ENCODE measurements at places on chromosomes 12 and 14.

DNA sequence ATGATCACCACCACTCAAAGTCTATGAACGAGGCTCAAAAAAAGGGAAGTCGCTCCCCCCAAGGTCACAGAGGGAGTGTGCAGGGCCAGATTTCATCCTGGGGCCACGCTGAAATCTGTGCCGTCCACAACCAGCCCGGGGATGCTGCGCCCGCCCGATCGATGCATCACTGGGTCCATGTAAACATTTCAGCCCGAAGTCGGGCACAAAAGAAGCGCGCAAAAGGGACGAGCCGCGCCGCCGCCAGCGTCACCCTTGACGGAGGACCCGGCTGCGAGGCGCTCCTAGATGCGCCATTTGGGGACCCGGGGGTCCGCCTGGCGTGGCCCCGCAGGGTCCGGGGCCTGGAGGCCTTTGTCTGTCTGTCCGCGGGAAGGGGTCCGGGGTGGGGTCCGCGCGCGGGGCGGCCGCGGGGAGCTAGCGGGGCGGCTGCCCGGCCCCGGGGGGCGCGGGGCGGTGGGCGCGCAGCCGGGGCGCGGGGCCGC is 503 bp downstream of the FBXO21 start:
- DNase-seq: no peak

GRCh38 chr12:75579552-75579951 is 68.1 kb upstream of the KRR1 start:
- no peak for DNase-seq

GRCh38 chr14:64954491-64955240 is 12.1 kb upstream of the GPX2 start:
- DNase-seq: no peak

DNA sequence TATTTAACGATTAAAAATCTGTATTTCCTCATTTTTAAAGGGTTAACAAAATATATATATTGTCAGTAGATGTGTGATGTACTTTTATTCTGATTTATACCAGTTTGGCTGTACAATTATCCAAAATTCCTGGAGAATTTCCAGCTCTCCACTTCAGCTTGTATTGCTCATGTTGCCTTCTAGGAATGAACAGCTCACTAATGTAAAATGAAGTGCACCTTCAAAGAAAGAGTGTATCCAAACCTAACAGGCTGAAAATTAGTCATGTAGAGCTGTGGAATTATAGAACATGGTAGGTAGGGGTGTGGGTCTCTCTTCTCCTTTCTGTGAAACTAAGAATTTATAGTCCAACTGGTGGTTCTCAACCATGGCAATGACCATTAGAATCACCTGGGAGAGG is 362.0 kb downstream of the ETNK1 start:
- no peak for DNase-seq

DNA sequence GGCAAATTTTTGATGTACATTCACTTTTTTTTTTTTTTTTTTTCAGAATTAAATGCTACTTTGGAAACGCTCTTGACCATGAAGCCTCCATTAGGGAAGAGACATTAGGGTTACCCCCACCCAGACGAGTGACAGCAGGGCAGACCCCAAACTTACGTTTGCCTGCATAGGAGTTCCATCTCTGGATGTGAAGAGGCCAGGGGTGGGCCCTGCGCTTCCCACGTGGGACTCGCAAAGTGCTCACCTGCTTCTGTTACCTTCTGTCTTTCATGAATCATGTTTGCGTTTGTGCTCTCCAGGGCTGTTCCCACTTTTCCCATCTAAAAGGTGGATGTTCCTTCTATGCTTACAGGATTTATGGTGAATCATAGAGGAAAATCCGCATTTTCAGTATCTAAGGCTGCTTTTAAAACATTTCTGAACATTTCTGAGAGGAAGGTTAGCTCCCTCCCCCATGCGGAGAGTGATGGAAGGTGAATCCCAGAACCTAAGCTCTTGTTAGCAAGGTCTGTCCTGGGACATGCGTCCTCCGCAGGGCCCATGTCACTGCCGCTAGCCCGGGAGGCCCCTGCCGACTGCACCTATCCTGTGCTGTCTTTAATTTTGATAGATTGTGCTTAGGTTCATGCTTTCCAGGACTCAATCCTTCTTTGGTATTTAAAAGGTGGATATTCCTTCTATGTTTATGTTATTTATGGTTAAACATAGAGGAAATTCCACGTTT is 135.7 kb upstream of the RTL1 start:
- no peak for DNase-seq

- DNase-seq: no peak
Measured at GRCh38 chr14:104826861-104827176, 25.9 kb downstream of the ZBTB42 start.

DNA sequence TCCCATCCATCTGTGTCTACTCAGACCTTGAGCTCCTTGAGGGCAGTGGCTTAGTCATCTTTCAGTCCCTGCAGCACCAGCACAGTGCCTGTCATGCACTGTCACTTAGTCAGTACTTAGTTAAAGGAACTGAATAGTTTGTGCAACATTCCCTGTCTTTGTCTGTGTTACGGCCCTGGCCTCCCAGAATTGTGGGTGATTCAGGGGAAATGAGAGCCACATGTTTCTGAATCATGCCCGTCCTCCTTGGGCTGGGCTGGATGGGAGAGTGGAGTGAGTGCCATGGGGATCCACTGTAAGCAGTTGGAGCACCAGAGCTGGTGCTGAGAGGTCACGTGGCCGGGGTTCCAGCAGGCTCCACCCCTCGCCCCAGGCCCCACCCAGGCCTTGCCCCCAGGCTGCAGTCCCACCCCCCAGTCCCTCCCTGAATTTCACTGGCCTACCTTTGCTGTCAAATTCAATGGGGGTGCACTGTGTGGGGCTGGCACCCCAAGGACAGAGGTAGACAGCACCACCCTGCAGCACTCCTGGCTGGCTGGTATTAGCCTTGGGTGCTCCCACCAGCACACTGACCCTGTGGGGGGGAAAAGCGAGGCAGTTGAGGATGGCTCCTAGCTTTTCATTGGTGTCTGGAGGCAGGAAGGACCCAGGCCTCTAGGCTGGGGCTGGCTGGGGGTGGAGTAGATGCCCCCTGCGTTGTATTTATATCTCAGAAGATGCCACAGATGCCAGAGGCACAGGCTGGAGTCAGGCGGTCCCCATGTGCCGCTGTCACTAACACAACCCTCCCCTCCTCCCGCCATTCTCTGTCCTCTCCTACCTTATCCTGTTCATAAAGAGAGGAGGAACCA is 7.5 kb downstream of the ITGA5 start:
- no peak for DNase-seq

DNA sequence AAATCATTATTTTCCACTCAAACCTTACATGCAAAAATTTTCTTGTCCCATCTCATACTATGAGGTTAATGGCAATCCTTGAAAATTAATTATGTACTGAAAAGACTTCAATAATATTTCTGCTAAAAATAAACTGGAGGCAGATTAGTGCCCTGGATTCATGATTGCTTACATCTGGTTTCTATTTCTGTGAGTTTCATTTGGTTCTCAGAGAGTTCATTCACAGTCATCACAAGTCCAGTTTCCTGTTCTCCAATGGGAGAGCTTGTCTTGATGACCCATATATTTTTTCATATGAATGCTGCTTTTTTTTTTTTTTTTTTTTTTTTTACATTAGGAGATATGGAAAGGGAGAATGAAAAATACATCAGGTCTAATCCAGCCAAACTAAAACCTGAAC is 6.6 kb upstream of the PTHLH start:
- DNase-seq: no peak

- no peak for DNase-seq
Measured at GRCh38 chr14:64200170-64200569, 94.0 kb downstream of the ESR2 start.

DNA sequence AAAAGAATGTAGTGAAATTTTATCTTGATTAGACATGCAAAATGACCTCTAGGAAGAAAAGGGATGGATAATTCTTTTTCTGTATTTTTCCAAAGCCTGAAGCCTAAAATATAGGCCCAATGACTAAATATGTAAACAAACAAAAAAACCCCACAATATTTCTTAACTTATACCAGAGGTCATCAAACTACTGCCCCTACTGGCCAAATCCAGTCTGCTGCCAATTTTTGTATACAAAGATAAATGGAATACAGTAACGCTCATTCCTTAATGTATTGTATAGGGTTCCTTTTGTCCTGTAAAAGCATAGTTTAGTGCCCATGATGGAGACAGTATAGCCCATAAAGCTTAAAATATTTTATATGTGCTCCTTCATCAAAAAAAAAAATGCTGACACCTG is 145.7 kb upstream of the ALG10 start:
- DNase-seq: no peak

- no peak for DNase-seq
Measured at GRCh38 chr12:25557830-25558436, 4.8 kb upstream of the LMNTD1 start.

DNA sequence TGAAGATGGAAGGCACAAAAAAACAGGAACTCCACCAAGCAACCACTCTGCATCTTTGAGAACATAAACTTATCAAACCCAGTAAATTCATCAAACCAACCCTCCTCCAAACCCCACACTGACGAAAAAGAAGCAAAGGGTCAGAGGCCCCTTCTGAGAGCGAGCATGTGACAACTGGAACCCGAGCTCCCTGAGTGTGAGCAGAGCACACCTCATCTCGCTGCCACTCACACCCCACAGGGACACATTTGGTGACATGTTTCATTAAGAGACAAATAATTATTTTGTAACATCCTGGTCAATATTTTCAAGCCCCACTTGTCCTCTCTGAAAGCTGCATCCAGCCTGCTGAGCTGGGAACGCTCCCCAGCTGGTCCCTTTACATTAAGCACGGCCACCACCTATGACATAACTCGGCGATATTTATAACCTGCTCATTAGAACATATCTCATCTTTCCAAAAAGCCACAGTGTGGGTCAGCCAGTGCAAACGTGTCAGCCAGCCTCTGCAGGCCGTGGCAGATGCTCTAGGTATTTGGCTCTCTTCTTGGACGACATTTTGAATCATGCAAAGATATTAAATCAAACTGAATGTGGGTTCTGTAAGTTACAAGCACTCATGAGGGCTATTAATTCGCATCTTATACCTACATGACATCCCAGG is 120.1 kb downstream of the TTC7B start:
- no peak for DNase-seq

DNA sequence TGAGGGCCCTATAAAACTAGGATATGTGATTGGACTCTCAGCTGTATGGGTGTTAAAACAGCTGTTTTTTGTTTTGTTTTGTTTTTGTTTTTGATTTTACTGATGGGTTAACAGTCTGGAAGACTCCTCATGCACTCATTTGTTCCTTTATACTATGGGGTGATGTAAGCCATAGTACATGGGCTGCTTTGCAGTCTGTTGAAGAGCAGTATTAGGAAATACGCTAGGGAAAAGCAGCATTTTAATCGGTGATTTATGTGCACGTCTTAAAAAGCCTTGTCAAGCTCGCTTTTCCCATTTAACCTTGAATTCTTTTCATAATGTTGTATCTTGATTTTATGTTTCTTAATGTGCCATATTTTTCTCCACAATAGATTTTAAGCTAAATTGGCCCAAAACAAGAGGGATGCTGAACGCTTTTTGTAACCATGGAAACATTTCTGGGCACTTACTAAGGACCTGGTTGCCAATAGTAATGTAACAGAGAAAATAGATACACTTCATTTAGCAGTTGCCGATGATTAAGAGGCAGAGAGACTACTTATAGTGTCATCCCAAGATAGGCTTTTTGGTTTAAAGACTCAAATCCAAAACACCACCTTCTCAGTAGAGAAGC is 244.0 kb downstream of the SNAPC1 start:
- DNase-seq: no peak

- DNase-seq: no peak
Measured at GRCh38 chr14:61260939-61261776, 20.0 kb downstream of the TMEM30B start.

- no peak for DNase-seq
Measured at GRCh38 chr12:67042697-67043131, 226.4 kb upstream of the CAND1 start.

- DNase-seq: no peak
Measured at GRCh38 chr12:27351476-27351875, 18.8 kb downstream of the BMAL2 start.

DNA sequence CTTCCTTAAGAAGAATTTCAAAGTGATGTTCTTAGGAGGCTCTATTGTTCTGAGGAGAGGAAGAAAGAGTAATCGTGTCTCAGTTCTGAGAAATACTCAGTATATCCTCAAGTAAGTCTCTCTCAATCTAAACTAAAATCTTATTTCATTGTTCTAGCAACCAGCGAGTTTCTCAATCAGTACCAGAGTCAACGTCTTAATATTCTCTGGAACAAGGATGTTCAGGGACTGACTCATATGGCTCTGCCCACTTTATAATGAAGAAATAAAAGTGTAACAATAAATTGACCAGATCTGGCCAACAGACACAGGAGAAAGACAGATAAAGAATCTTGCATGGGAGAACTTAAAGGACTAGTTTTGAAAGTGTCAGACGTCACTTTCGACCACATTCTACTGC is 469.8 kb upstream of the FLRT2 start:
- DNase-seq: no peak

DNA sequence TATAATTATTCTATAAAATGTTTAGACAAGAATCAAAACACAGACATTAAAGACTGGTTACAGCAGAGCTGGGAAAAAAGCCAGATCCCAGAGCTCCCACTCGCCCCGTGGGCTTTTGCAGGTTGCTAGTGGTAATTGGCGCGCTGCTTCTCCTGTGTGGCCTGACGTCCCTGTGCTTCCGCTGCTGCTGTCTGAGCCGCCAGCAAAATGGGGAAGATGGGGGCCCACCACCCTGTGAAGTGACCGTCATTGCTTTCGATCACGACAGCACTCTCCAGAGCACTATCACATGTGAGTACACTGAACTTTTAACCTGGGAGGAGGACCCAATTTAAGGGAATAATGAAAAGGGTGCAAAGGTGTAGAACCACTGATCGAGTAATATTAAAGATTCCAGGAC is 7.5 kb downstream of the TMEM52B start:
- no peak for DNase-seq

DNA sequence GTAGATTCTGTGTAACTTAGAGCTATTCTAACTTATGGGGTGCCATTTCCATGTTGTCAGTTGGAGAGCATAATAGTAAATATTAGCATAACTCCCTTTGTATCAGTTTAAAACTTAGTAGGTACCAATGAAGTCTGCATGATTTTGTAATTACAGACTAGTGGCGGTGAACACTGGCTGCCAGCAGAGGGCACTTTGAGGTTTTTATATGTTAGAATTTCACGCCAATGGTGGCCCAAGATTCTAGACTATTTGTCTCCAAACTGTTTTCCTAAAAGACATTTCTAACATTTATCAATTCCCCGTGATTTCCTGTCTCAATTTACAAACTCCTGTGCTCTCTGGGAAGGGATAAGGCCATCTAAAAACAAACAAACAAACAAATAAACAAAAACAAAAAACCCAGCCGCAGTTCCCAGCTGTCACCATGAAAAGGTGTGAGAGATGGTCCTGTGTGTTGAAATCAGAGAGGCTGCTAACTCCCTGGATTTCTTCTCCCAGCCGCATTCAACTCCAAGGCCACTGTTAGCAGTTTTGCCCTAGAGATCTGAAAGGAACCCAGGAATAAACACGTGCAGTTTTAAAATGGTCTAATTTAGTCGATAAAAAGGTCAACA is 57.6 kb downstream of the BRMS1L start:
- no peak for DNase-seq

Data from activated naive CD8-positive, alpha-beta T cell treated with anti-CD3 and anti-CD28 coated beads, Interleukin-2, amount 50 U/mL, for 16 hours (primary cell).